Aorta (tissue), 5 donors: ENCODE measurements at places on chromosomes 12 and 14.

- DNase-seq = no peak
- H3K27me3 ChIP-seq = no peaks in the 10 kb centered on the region
- H3K4me1 ChIP-seq = no peaks in the 10 kb centered on the region
- H3K27ac ChIP-seq = no peak overlapping the region
Measured at GRCh38 chr14:100472094-100472455, 115.1 kb downstream of the BEGAIN start.

DNA sequence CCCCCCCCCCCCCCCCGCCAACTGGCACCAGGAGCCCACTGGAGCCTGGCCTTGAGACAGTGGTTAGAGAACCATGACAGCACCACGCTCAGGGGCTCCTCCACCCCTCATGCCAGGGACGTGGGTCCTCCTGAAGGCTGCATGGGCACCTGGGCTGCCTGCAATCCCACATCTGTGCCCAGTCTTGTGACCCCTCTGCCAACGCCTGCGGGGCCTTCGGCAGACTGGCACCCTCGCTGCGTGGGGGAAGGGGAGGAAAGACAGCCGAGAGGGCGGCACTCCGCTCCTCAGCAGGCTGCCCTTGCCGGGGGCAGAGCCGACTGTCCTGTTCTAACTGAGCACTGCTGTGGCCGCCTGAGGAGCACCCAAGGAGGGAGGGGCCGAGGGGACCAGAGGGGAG is 6.0 kb downstream of the LRTM2 start:
- H3K36me3 ChIP-seq = no peaks in the 10 kb centered on the region
- no peak overlapping the region for H3K27ac ChIP-seq
- no peak for DNase-seq
- no peaks in the 10 kb centered on the region for H3K4me1 ChIP-seq

DNA sequence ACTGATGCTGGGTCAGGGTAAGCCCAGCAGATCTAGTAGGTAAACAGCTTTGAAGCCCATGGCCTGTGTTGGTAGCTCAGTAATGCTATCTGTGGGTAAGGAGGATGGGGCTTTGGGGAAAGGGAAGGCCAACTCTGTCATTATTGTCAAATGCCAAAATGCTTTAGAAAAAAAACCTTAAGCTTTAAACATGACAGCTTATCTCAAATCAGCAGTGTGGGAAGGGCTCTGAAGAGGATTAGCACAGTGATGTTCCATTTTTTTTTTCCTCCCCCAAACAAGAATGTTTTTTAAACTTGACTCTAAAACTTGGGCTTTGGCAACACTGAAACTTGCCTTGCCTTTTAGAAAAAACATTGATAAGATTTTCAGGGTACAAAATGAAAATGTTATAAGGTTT is 11.7 kb downstream of the DAAM1 start:
- H3K4me3 ChIP-seq = no peak overlapping the region
- H3K4me1 ChIP-seq = no peaks in the 10 kb centered on the region
- no peaks in the 10 kb centered on the region for H3K27me3 ChIP-seq
- H3K27ac ChIP-seq = no peak overlapping the region

GRCh38 chr14:53596853-53597525 is 359.6 kb downstream of the BMP4 start:
- no peak for DNase-seq
- H3K4me3 ChIP-seq = no peak overlapping the region
- H3K36me3 ChIP-seq = no peaks in the 10 kb centered on the region
- no peaks in the 10 kb centered on the region for H3K27me3 ChIP-seq

- DNase-seq = no peak
- no peaks in the 10 kb centered on the region for H3K4me1 ChIP-seq
- no peaks in the 10 kb centered on the region for H3K27me3 ChIP-seq
- H3K4me3 ChIP-seq = no peak overlapping the region
Measured at GRCh38 chr12:52515927-52516831, 4.0 kb downstream of the KRT5 start.
